ENCODE measurements at places on chromosomes 2 and 18.

DNA sequence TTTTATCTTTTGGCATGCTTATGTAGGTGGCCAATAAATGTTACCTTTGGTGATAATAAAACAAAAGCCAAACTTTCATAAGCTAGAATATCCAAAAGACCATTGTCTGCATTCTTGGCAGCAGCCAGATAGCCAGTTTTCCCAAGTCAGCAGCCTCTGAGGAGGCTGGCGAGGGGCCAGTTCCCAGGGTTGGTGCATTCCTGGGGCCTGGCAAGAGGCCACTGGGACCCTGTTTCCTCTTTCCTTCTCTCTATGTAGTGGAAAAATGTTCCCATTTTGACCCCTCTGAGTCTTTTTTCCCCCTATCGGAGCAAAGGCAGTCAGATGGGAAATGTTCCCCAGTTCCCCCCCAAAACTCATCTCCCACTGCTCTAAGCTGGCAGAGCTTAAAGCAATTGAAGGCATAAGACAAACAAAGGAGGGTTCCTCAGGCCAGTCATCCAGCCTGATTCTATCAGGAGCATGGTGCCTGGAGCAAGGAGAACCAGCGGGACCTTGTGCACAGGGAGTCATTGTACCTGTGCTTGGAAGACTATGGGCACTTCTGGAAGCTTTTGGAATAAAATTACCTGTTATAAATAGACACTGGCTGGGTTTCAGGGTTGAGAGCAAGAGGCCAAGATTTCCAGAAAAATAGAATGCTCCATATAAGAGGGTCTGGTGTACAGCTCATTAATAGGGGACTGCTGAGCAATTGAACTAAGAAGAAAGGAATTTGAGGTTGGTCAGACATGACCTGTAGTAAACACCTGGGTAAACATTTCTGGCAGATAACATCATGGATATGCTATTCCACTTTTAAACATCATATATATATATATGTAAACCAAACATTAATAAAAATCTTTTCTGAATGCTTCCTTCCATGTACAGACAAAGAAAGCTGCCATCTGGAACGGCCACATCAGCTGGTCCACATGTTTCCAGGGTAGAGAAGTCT, 63.4 kb downstream of the NCKAP5 start:
- no peak for DNase-seq

DNA sequence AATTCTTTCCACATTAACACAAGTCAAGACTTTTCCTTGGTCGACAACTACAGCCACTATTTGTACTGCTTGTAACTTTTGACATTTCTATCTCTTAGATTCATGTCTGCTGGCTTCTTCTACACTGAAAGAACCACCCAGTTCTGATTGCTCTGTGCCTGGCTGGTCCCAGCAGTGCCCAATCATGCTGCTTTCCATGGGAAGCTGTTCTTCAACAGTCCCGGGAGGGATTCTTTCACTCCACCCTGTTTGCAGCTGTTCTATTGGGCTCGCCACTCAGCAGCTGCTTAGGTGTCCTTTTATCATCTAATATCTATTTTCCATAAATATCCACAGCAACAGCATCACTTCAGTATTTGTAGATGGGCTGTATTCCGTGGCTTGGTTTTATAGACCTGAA, 471.1 kb upstream of the SMIM21 start:
- no peak for DNase-seq

- no peak for DNase-seq
These were observed 226.3 kb downstream of the SH3RF3 start for GRCh38 chr2:109355192-109355843.

- DNase-seq: no peak
These were observed 198.2 kb upstream of the DTNA start for GRCh38 chr18:34511879-34512278.

- no peak for DNase-seq
These were observed 124.4 kb downstream of the AGPS start for GRCh38 chr2:177516824-177517544.

GRCh38 chr2:13000664-13001363, 284.1 kb downstream of the TRIB2 start:
- no peak for DNase-seq

GRCh38 chr2:20351555-20352229, 1.0 kb upstream of the PUM2 start:
- DNase-seq: no peak

- no peak for DNase-seq
These were observed 9.9 kb downstream of the IER3IP1 start for GRCh38 chr18:47166294-47166693.

- no peak for DNase-seq
These were observed 342.9 kb downstream of the PARD3B start for GRCh38 chr2:204888222-204888621.

- DNase-seq: no peak
These were observed 5.5 kb upstream of the MROH2A start for GRCh38 chr2:233772583-233772982.

- no peak for DNase-seq
These were observed 93.3 kb upstream of the CELF4 start for GRCh38 chr18:37658894-37659293.

- no peak for DNase-seq
These were observed 439.3 kb upstream of the MAP2 start for GRCh38 chr2:208984376-208985090.

- DNase-seq: no peak
These were observed 20.3 kb downstream of the CFAP210 start for GRCh38 chr2:169673921-169674320.

DNA sequence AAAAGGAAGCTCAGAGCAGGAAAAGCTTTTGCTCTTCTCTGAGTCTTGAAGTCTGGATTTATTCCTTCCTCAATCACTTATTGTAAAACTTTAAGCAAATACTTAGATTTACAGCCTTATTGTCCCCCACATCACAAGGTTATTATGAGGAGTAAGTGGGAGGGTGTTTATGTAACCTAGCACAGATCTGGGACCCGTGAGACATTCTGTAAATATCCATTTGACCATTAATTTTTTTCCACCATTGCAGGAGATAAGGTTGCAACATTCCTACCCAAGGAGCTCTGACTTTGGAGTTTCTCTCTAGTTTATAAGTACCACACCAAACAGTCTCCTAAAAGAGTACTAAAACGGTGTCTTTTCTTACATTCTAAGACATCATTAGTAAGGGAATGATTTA, 52.1 kb upstream of the CTIF start:
- no peak for DNase-seq

- DNase-seq: no peak
These were observed 60.8 kb upstream of the DNMT3A start for GRCh38 chr2:25402477-25402876.

- no peak for DNase-seq
These were observed 59.8 kb downstream of the MEIS1 start for GRCh38 chr2:66494708-66495107.

GRCh38 chr2:235637896-235638295, 144.1 kb downstream of the AGAP1 start:
- DNase-seq: no peak

Measured in NCI-H1436 (cell line).